Tibial artery (tissue), 4 donors: ENCODE measurements at places on chromosomes 7 and 10.

DNA sequence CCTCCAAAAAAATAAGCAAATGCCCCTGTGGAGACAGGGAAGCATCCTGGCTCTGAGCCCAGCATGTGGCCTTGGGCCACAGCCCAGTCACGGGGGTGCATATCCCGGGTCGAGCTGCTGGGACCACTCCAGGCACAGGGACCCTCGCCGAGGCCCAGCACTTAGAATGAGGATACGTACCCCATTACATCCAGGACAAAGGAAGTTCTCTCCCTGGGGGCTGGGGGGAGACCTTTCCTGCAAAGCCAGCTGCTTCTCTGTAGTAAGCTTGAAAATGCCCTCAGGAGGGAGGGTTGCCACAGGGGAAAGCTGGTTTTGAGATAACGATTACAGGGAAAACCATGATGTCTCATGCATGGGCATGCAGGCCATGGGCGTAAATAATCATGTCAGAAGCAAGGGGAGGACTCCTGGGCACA lies 75.5 kb downstream of the HIPK2 start:
- peak; percentile 61 for DNase-seq

DNA sequence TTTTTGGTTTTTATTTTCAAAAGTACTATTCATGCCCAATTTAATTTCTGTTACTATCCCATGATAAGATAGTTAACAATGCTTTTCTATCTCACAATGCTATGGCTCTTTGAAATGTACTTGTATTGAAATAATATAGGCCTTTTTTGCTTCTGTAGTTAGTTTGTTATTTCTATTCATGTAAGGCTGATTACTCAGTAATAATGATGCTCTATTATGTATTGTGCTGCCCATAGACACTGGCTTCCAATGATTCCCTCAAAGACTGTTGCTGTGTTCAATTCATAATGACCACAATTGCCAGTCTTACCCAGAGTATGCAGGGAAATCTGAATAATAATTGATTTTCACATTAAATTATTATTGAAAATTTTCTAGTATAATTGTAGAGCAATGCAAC lies 155.5 kb upstream of the POT1 start:
- DNase-seq, result no peak

GRCh38 chr7:143392875-143393266 lies 11.7 kb downstream of the ZYX start:
- DNase-seq, result peak; percentile 46

- DNase-seq, result peak; percentile 61
Observed at GRCh38 chr10:132459301-132460003, 62.5 kb downstream of the PWWP2B start.
